ENCODE measurements at places on chromosomes 7 and 10.

DNA sequence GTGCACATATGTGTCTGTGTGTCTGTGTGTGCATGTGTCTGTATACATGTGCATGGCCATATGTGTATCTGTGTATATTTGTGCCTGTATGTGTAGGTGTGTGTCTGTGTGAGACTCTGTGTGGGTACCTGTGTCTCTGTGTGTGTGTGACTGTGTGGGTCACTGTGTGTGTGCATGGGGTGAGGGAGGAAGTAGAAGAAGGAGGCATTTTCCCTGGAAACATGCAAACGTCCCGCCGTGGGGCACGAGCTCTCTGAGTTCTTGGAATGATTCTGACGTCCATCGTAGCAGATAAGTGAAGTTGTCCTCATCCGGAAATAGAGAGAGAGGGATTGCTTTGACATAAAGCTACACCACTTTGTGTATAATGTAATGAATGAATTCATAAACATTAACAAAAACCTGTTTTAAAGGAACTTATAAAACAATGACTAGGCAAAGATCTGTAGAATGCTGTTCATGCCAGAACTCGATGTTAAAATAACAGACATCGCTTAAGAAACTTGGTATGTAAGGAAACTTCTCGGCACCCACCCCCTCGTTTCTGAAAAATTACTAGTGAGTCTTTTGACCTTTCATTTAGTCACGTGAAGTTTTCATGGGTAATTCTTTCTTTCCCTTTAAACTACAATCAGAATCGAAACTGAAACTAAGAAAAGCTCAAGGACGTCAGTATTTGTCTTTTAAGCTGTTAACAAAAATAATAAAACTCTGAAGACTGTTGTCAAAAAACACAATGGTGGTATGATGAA is 43.6 kb upstream of the KLF6 start:
- DNase-seq = peak; percentile 76

- no peak for DNase-seq
Measured at GRCh38 chr7:17710312-17710711, 230.0 kb downstream of the SNX13 start.

- no peak for DNase-seq
Measured at GRCh38 chr7:155353256-155353897, 55.7 kb downstream of the INSIG1 start.

DNA sequence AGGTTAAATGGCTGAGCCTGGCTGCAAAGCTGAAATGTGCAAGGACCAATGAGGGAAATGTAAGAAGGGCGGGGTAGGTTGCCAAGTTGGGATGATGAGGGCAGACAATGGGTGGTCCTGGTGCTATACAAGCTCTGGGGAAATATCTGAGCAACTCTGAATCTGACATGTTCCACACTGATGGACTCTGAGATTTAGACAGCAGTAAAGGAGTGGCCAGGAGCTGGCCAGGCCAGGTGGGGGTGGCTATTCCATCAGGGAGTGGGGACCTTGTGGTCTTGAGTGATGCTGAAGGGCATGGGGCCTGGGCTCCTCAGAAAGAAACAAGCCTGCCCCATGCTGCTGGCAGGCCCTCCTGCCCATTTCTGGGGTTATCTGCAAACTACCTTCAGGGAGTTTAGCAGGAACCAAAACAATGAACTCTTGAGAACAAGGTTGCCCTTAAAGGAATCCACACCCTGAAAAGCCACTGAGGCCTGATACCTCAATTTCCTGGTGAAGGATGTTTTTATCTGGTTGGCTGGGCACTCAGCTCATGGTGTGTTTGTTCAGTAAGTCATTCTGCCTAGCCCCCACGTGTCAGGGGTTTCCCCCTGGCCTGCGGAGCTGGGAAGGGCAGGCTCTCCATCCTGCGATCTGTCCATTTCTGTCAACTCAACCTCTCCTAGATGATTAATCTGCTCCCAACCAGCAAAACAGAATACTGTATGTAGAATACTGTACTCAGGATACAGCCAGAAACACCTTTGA is 143.3 kb upstream of the TNS3 start:
- DNase-seq = no peak

Data from CD4-positive, alpha-beta T cell treated with Interleukin-21 for 1 hour (primary cell).